ENCODE measurements at places on chromosomes 16 and 17.

DNA sequence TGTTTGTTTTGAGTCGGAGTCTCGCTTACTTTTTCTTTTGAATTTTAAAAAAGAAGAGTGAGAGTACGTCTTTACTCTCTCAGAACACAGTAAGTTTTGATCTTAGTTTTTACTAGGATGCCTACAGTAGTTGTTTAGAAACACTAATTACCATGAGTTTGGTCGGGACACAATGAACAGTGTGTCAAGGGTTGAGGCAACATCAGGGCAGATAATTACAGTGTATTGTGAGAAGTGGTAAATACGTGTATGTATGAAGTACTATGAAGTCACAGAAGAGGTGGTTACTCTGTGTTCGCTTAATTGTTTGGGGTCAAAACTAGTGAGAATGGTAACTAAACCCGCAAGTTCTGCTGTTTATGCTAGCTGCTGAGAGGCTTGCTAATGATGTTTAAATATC is 18.2 kb downstream of the PAFAH1B1 start:
- DNase-seq = no peak

DNA sequence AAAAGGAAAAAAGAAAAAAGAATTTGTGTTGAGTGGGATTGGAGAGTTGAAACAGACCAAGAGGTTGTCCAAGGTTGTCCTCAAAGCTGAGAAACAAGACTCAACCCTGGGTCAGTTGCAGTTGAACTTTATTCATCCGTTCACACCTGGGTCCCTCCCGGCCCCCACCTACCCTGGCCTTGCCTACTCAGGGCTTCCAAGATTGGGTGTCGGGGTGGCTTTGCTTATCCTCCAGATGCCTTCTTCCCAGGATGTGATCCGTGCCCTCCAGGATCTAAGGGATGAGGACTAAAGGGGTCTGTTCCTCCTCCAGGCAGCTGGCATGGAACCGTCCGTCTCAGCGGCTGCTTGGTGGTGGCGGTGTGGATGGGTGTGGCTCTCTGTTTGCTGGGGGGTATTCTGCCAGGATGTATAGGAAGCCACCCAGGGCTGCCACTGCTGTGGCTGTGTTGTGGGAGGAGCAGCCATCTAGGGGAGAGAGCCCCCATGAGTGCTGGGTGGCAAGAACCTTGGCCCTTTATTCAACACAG is 10.3 kb upstream of the NAGPA start:
- no peak for DNase-seq

GRCh38 chr17:13920413-13920812 is 148.9 kb upstream of the COX10 start:
- no peak for DNase-seq

GRCh38 chr16:81357711-81358260 is 43.0 kb downstream of the GAN start:
- no peak for DNase-seq

- no peak for DNase-seq
Measured at GRCh38 chr16:73945631-73946030, 351.0 kb upstream of the PSMD7 start.

- DNase-seq = no peak
Measured at GRCh38 chr17:29007860-29008455, 2.1 kb upstream of the SEZ6 start.

GRCh38 chr17:6592173-6592572 is 35.8 kb upstream of the PITPNM3 start:
- no peak for DNase-seq

DNA sequence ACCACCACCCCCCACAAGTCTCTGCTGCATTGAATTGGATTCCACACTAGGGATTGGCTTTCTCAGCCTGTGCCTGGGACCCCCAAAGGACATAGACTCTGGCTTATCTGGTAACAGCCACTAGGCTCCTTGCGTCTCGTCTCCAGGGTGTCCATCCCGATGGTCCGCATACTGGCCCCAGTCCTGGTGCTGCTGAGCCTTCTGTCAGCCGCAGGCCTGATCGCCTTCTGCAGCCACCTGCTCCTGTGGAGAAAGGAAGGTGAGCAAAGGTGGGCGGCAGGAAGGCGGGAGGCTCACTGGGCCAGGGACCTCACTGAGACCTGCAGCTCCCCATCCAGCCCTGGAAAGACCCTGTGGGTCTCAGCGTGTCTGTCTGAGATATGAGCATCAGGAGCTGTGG is 8.1 kb downstream of the CD300LG start:
- no peak for DNase-seq

DNA sequence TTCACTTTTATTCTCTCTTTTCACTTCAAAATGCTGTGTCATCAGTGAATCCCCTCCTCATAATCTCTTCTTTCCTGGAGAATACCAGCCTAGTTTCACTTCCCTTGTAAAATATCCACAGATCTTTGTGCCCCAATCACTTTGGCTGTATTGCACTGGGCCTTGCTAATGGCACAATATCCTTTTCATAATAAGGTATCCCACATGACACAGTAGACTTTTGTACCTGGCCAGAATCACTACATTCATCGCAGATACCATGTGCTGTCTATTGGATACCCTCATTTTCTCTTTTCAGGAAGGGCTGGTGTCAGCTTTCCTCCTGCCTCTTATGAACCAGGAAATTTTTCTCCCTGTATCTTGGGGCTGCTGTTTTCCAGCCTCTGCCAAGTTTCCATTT is 25.7 kb upstream of the TOX3 start:
- no peak for DNase-seq

GRCh38 chr16:77711775-77712174 is 10.5 kb upstream of the NUDT7 start:
- DNase-seq = no peak

GRCh38 chr17:14037453-14037852 is 31.9 kb upstream of the COX10 start:
- no peak for DNase-seq

DNA sequence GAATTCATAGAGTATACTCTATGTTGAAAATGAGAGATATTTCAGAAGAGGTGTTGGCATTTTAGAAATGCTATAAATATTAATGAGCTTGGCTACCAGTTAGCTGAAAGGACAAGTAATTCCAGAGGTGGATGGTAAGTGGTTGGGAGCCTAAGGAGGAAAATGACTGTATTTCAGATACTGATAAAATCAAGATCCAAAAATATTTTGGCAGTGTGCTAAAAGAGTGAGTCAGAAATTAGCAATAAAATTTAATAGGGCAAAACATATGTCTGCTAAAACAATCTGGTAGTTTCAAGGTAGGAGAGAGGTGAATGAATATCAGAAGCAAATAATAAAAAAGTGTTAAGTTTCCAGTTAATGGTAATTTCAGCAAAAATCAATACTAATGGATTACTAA is 1287.9 kb downstream of the CDH8 start:
- no peak for DNase-seq

GRCh38 chr17:63150994-63151464 is 185.0 kb downstream of the TANC2 start:
- DNase-seq = peak; percentile 91

DNA sequence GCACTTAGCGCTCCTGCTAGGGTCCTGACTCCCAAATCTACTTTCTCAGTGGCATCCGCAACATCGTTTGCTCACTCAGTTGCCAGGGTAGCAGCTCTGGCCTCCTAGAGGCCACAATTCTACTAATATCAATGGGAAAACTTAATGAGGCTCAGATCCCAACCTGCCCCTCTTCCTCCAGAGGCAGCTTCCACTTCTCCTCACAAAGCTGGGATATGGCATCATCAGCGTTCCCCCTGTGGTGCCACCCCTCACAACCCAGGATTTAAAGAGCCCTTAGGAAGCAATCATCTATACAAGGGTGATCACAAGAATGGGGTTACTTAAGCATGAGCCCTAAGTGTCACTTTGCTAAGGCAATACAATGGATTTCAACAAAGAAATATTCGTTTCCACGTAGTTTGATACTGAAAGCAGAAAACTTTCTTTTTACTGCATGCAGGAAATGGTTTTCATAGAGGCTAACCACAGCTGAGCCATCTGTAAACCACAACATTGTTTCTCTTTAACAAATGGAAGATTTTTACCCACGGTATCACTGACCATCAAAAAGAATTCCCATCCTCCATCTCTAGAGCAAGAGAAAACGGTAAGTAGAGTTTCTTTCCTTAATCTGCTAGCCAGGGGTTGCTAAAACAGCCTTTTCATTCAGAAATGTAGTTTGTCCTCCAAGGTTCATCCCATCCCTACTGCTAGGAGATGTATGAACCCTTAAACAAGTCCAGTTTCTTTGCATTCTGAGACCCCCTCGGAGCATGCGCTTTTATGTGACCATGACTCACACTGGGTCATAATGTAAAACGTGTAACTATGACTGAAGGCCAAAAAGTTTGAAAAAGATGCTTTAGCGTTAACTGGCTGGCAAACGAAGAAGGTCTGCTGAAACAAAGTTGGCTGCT is 68.3 kb upstream of the BCAR1 start:
- DNase-seq = no peak

- no peak for DNase-seq
Measured at GRCh38 chr16:87263418-87264052, 53.7 kb downstream of the C16orf95 start.

DNA sequence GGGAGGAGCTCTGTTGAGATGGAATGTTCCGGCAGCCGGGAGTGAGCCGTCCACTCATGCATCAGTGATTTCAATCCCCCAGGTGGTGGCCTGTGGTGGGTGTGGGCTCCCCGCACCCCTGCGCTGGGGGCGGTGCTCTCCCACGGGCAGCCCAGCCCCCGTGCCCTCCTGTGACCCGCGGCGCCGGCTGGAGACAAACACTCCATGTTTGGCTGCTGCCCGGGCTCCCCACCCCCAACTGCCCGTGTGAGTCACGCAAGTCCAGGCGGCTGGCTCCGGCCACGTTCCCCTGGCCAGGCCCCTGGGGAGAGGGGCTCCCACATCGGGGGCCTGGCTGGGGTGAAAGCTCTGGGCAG is 29.4 kb downstream of the CACNA1H start:
- no peak for DNase-seq

- DNase-seq = peak; percentile 33
Measured at GRCh38 chr17:80441133-80441578, 26.2 kb downstream of the ENDOV start.

DNA sequence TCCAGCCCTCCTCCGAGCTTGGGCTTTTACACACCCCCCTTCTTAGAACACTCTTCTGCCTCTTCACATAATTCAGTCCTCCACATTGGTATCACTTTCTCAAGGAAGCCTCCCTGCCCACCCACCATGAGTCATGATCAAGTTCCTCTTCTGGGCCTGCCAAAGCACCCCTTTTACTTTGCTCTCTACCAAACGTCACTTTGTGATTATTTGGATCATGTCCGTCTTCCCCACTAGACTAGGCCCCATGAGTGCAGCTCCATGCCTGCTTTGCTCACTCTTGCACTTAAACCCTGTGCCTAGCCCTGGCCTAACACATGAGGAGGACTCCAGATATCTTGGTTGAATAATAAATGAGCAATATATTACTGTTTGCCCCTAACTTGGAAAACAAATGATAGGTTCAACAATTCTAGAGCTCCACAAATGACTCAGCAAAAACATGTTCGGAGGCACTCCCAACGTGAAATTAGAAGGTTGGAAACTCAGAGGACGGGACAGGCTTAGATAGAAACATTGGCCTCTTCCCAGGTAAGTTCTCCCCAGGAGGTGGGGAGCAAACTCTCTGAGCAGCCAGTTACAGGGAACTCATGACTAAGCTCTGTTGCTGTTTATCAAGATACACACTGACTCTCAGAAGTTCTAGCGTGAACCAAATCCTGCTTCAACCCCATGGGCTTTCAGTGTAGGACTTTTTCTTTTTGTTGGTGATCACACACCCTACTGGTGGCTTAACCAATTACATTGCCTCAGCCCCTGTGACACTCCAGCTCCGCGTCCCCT is 28.3 kb downstream of the G6PC1 start:
- DNase-seq = peak; percentile 10

DNA sequence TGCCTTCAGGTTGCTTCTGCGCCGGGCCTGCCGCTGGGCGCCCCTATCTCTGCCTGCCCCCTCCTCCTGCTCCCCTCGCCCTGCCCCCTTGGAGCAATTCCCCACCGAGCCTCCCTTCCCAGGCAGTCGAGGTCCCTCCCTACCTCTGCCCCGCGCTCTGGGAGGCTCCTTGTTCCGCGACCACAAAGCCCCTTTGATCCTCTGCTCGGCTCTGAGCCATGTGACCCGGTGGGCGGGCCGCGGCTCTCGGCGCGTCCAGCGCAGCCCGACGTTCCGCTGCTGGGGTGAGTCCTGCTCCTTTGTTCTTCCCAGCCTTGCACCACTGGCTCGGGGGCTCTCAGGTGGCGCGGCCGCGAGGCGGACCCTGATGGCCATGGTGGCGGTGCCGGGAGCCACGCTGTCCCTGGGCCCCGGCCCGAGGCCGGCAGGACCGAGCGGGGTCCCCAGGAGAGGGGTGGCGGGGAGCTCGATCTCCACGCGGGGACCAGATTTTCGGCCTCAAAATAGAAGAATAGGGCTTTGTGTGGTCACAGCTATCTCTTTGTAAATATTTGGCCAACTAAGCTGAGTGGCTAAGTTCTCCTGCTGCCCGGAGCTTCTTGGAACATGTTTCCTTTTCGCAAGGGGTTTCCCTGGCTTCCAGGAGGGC is 310.6 kb downstream of the SEC14L1 start:
- peak; percentile 58 for DNase-seq

All from NCI-H1694 treated with DMSO at 0.1 percent for 48 hours (cell line).